ENCODE measurements at places on chromosomes 6 and 20. TPM values are rescaled to one million over a fixed set of nuclear protein-coding genes. Genes with fewer than 3 reads are reported as not detected.

The TMEM170B gene
- 1.4 TPM for total RNA-seq

The CAPN11 gene
- not detected for total RNA-seq

The HUS1B gene
- 0.65 TPM for total RNA-seq

The SLC13A3 gene
- 4.2 TPM for total RNA-seq

The SGK2 gene
- total RNA-seq: 0.09 TPM

The LRRC73 gene
- total RNA-seq: 0.63 TPM

The STMND1 gene
- total RNA-seq: not detected

The ZBTB12 gene
- 3.8 TPM for total RNA-seq

The ECT2L gene
- under 0.01 TPM for total RNA-seq

The PRDM13 gene
- total RNA-seq: not detected

The TGM3 gene
- 0.08 TPM for total RNA-seq

The ULBP3 gene
- 0.41 TPM for total RNA-seq

The NR2E1 gene
- total RNA-seq: not detected

The CHD6 gene
- total RNA-seq: 268 TPM

The FOXF2 gene
- 0.25 TPM for total RNA-seq

The HDAC2 gene
- 176 TPM for total RNA-seq

The LY6G6C gene
- total RNA-seq: not detected

The SLC26A8 gene
- total RNA-seq: not detected

The CLIC5 gene
- not detected for total RNA-seq
